ENCODE measurements at places on chromosomes 5 and 9. TPM values are rescaled to one million over a fixed set of nuclear protein-coding genes. Genes with fewer than 3 reads are reported as not detected.

DNA sequence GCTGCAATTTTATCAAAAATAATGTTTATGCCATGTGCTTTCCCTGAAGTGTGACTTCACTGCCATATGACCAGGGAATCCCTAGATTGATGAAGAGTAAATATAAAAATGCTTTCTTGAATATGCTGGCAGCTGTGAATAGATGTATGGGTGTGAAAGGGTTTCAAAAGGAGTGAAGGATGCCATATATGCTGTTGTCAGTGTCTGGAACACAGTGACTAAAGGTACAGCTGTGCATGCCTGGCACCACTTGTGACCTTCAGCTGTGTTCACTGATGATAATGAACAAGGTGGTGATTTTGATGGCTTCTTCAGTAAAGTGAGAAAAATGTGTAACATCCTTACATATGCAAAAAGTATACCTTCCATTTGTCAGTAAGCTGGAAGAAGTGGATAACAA lies 69.7 kb downstream of the RAB24 start:
- no peak for DNase-seq

DNA sequence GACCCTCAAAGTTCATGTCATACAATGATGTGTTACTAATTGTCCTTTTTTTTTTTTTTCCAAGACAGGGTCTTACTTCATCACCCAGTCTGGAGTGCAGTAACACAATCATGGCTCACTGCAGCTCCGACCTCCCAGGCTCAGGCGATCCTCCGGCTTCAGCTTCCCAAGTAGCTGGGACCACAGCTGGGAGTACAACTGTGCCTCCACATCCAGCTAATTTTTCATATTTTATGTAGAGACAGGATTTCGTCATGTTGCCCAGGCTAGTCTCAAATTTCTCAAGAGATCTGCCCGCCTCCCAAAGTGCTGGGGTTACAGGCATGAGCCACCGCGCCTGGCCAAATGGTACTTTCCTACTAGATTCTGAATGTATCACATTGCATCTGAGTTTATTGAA lies 49.4 kb upstream of the EBF1 start:
- DNase-seq, result no peak

- peak; percentile 18 for DNase-seq
These were observed 64.4 kb downstream of the FAM114A2 start for GRCh38 chr5:153974131-153974812.

SLC30A5 gene
- total RNA-seq, result 50.0 TPM

PLAC8L1 gene
- total RNA-seq, result 2.6 TPM

DNA sequence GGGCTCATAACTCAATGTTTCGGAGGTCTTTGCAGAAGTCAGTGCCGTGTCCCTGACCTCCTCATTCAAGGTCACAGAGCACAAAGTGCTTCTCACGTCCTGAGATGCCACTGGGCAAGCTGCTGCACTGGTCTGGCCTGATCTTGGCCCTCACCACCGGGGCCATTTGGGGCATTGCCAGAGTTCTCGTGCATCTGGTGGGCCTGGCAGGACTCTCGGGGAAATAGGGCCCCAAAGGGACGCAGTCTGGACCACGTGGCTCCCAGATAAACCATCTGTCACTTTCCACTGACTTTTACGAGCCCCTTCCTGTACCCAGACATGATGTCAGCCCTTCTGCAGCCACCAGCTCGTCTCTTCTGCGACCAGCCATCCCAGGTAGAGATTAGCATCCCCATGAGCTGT lies 54.8 kb downstream of the HRH2 start:
- DNase-seq, result no peak

POLR3G gene
- 44.8 TPM for total RNA-seq

DNA sequence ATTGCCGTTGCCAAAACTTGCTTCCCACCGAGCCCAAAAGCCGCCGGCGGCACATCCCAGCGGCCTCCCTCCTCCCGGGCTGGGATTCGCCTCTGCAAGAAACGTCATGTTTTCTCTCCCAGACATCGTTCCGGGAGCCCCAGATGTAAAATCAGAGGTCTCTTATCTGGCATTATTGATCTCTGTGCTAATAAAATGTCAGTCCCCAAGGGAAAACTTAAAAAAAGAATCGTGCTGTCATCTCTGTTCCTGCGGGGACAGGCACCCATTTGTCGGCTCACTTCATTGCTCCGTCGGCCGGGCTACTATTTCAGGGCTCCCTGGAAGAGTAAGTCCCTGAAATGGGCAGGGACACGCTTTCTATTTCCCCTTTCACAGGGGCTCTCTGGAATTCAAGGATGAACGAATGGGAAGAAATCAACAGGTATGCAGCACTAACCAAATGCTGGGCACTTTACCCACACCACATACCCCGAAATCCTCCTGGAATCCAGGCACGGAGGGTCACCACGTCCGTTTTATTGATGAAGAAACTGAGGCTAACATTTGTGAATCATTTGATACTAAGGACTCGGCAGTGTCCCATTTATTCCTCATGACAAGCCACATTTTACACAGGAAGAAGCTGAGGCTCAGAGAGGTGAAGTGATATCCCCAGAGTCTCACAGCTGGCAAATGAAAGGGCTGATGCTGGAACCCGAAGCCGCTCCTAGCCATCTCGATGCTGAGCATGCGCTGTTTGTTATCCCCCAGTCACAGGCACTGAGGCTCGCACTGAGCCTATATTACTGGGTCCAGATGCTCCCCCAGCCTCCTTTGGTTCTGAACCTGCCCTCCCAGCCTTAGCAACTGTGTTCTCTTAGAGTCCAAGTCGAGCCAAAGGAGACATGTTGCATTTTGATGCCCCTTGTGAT lies 35.7 kb upstream of the MSX2 start:
- no peak for DNase-seq
